Activated CD4-positive, alpha-beta T cell treated with anti-CD3 and anti-CD28 coated beads for 36 hours (primary cell): ENCODE measurements at places on chromosomes 16 and 17. TPM values are rescaled to one million over a fixed set of nuclear protein-coding genes. Genes with fewer than 3 reads are reported as not detected.

- no peak for DNase-seq
Measured at GRCh38 chr17:64402469-64402868, 11.8 kb upstream of the PECAM1 start.

Gene KRTAP1-5
- not detected for total RNA-seq

DNA sequence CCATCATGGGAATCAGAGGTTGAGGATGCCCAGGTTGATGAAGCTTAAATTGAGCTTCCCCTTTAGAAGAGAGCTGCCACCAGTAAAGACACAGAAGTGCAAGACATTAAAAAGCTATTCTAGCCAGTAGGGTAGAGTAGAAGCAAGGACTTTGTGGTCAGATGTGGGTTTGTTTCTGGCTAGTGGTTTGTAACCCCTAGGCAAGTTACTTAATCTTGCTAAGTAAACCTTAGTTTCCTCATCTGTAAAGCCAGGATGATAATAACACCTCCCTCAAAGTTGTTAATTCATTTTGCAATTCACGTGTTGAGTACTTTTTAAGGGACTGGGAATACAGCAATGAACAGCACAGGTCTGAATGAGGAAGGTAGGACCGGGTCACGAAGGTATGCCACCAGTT is 3.6 kb downstream of the SNTB2 start:
- no peak for DNase-seq

Gene FBXL16
- total RNA-seq, result 6.1 TPM

- DNase-seq, result no peak
Measured at GRCh38 chr17:70104791-70105523, 29.9 kb downstream of the KCNJ16 start.

GRCh38 chr16:29198231-29198630 is 208.3 kb downstream of the NPIPB11 start:
- DNase-seq, result no peak

DNA sequence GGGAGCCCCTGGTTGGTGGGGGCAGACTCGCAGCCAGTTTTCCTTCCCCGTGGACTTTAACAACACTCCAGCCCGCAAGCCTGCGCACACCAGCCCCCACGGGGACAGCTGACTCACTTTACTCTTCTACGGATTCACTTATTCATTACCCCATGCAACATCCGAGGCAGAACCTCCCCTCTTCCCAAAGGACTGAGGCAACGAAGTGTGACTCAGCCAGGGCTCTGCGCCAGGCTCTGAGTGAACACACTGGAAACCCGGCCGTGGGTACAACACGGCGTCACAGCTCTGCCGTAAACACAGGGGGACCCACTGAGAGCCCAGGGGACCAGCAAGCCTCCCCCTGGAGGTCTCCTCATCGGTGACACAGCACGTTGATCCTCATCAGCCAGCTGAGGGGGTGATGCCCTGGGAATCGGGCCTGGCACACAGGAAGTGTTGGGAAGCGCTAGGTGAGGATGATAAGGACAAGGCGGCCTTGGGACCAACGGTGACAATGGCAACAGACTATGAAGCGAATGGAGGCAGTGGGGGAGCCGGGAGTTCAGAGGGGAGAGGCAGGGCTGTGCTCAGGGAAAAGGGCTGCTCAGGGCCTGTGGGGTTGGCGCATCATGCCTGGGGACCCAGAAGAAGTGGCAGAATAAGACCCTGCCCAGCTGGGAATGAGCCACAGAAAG is 14.6 kb downstream of the COTL1 start:
- DNase-seq, result peak; percentile 70

GRCh38 chr16:59046335-59046734 is 312.2 kb upstream of the GOT2 start:
- DNase-seq, result no peak

Gene CDRT15
- not detected for total RNA-seq

DNA sequence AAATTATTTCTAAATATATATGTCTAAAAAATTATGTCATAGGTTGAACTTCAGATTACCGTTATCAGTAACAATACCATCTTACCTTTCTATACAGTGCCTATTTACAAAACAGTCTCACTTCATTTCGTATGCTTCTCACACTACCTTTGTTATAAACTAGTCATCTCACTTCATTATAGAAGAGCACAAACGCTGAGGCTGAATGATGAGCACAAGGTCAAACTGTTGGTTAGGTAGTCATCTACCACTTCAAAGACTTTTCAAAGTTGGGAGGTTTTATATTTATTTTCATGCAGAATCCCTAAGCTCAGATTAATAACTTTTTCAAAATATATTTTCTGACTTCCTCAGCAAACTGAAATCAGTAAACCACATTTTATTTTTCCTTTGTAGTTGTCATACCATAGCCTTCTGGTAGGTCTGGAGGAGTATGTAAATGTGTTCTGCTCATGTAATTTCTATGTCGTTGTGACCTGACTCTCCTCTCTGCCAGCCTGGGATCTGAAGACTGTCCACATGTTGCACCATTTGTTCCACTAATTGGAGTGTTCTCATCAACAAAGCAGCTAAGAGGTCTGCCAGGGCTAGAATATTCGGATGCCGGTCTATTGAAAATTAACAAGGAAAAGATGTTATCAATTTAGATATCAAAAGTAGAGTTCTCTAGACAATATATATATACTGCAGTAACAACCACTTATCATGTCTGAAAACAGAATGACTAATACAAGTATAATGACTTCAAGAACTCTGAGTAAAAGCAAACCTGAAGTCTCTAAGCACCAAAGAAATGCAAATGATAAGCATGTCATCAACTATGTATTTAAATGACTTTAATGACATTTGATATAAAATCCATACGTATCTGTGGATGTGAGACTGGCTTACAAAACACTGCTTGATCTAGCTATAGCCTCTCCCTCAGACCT is 73.9 kb downstream of the CEP95 start:
- peak; percentile 30 for DNase-seq

GRCh38 chr17:70493277-70493874 is 324.0 kb downstream of the KCNJ2 start:
- DNase-seq, result no peak

- no peak for DNase-seq
Measured at GRCh38 chr17:15168379-15168778, 96.7 kb downstream of the PMP22 start.

DNA sequence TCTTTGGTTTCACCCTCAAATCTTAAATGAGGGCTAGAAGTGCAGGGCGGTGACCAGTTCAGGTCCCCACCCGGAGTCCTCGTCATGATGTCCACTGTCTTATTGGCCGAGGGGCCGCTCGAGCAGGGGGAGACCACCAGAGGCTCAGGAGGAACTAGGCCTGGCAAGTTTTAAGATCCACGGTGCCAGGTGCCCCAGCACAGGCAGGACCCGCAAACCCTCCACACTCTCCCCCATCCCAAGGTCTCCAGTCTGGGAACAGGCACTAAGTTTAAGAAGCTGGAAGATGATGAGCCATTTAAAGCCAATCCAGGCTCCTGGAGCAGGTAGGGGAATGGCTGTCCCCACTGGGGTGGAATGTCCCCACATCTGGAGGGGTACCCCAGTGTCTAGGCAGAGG is 4.1 kb downstream of the DLX3 start:
- DNase-seq, result no peak
